ENCODE measurements at places on chromosomes 7 and 10. TPM values are rescaled to one million over a fixed set of nuclear protein-coding genes. Genes with fewer than 3 reads are reported as not detected.
A peak's percentile ranks its signal among the peaks of the same experiment; 100 is the strongest.

Gene CALD1
- 1,700 TPM for total RNA-seq

Gene CYP2C8
- total RNA-seq: 0.78 TPM

Gene COPS6
- 79.7 TPM for total RNA-seq

Gene SLIT1
- 0.42 TPM for total RNA-seq

Gene ATRNL1
- 41.0 TPM for total RNA-seq

Gene KEL
- 1.4 TPM for total RNA-seq

Gene RBM20
- 11.2 TPM for total RNA-seq

Gene TUBAL3
- not detected for total RNA-seq

Gene MEOX2
- 14.4 TPM for total RNA-seq

Gene OPALIN
- total RNA-seq: not detected

Gene LYZL1
- not detected for total RNA-seq

Gene MYPN
- total RNA-seq: 0.10 TPM

Gene OR2AE1
- not detected for total RNA-seq

Gene CTAGE4
- total RNA-seq: 4.3 TPM

Gene LIPM
- total RNA-seq: not detected

- no peak for DNase-seq
Observed at GRCh38 chr10:89078724-89079672, 88.4 kb downstream of the FAS start.

- DNase-seq: no peak
Observed at GRCh38 chr10:47255033-47255813, 44.8 kb upstream of the GDF10 start.

DNA sequence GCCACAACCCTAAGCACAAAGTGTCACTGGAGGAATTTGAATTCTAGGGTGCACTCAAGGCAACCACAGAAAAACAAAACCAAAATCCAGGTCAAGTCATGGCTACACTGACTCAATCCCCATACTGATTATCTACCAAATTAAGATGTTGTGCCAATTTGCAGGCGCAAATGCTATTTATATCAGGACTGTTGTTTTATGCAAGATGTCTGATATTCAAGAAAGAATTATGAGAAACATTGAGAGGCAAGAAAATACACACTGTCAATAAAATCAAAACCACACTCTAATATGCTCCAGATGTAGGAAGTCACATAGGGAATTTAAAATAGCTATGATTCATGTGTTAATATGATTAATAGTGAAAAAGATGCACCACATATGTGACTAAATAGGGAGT lies 141.3 kb upstream of the MINDY3 start:
- DNase-seq: no peak

DNA sequence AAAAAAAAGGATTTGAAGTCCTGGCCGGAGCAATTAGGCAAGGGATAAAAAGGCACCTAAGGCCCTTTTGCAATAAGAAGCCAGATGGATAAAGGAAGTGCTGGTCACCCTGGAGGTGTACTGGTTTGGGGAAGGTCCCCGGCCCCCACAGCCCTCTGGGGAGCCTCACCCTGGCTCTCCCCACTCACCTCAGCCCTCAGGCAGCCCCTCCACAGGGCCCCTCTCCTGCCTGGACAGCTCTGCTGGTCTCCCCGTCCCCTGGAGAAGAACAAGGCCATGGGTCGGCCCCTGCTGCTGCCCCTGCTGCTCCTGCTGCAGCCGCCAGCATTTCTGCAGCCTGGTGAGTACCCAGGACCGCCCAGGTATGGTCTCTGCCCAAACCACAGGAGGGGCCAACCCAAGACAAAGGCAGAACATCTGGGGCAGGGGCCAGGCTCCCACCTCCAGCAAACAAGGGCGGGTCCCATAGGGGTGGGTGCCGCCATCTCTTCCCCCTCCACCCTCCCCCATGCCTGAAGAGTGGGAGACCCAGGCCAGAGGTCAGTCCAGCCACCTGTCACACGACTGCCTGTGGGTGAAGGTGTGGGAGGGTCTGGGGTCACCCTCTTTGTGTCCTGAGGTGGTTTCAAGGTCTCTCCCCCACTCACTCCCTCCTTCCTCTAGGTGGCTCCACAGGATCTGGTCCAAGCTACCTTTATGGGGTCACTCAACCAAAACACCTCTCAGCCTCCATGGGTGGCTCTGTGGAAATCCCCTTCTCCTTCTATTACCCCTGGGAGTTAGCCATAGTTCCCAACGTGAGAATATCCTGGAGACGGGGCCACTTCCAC lies at the start of gene PILRB:
TSS of gene PILRB (plus strand) at position 91 of the 830 bp plus-strand sequence. CDS start at position 277, 186 bp downstream.
- DNase-seq: peak; percentile 58

DNA sequence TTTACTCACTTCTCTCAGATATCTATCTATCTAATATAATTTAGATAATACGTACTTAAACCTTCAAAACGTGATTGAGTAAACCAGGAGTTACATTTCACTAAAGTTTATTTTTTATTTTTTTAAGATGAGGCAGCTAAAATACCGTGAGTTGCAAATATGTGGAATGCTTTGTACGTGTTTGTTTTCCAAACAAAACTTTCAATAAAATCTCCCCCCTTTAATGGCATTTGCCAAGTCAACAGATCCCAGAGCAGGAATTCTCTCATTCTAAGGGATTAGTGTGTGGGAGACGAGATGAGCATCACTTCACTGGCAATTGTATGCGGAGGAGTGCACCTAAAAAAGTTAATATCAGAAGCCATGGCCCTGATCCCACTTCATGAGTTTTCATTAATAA lies 53.7 kb upstream of the MAGI2 start:
- no peak for DNase-seq

GRCh38 chr7:24866004-24866615 lies 108.8 kb upstream of the GSDME start:
- DNase-seq: no peak

DNA sequence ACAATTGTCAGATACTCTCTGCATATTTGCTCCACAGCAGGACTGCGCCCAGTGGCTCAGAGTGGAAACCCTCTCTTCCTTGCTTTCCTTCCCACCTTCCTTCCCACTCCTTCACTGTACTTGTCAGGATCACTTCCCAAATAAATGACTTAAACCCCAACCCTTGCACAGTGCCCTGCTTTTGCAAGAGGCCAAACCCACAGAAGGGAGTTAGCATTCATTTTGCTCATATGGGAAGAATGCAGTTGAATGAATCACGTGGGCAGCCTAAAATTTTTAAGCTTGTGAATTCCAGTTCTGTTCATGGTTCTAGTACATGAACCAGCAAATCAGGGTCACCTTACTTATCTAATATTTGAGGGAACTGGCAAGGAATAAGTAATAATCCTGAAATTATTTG lies 47.7 kb upstream of the SFMBT2 start:
- DNase-seq: no peak

DNA sequence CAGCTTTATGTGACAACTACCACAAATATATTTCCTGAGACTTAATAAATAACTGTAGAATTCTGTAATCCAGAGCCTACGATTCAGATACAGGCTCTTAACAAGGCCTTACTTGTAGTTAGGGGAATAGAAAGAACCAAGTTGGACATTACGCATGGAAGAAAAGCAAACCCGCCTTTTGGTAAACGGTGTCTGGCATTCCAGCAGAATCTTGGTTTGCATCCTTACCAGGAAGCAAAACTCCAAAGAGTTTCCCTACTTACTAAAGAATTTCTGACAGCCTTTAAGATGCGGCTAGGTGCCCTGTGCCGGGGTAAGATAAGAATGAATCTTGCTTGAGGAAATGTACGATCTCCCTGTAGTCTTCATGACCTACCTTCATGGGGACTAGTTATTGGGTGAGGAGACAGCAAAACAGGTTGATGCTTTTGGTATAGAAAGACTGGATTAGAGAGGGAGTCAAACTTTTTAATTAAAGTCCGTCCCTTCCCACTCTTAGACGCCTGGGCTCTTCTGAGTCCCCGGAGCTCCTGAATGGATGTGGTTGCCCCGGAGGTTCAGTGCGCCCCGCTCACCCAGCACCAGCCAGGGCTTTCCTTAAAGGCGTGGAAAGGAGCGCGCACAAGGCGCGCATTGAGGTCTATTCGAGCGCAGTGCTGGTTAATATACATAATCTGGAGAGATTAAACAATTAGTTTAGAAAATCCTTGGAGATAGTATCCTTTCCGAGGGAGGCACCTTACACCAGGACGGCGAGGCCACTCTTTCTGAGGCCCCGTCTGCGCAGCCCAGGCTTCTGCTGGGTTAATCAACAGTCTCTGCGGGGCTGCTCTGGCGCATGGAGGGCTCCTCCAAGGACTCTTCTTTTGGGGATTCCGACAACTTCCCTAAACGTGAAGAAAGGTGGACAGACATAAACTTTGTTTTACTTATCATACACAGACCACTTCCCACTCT lies 11.5 kb downstream of the PTF1A start:
- DNase-seq: no peak

- no peak for DNase-seq
Observed at GRCh38 chr10:36451391-36451970, 673.9 kb upstream of the ANKRD30A start.

GRCh38 chr7:23450518-23450917 lies 19.8 kb downstream of the IGF2BP3 start:
- no peak for DNase-seq

DNA sequence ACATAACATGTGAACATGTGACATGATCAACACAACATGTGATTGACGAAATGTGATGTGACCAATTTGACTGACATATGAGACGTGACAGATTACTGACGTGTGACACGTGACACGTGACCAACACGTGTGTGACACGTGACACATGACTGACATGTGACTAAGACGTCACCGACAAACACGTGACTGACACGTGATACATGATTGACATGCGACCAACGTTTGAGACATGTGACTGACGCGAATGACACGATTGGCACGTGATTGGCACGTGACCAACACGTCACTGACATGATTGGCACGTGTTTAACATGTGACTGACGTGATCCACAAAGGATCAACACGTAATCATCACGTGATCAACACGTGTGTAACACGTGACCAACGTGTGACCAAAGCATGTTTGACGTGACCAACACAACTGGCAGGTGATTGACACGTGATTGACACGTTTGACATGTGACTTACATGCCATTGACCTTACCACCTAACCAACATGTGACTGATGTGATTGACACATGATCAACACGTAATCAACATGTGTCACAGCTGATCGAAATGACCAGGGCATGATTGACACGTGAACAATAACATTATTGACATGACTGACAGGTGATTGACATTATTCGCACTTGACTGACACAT lies 23.7 kb downstream of the CRPPA start:
- DNase-seq: no peak

- DNase-seq: no peak
Observed at GRCh38 chr7:55570939-55571338, 1.4 kb downstream of the VOPP1 start.

GRCh38 chr7:31000161-31000693 lies 36.5 kb downstream of the GHRHR start:
- DNase-seq: peak; percentile 37

GRCh38 chr10:18290651-18291313 lies 150.6 kb downstream of the CACNB2 start:
- DNase-seq: no peak

GRCh38 chr7:35894721-35895120 lies 93.9 kb downstream of the SEPTIN7 start:
- DNase-seq: no peak

- no peak for DNase-seq
Observed at GRCh38 chr10:68602434-68602833, 42.3 kb downstream of the TET1 start.

GRCh38 chr10:99993701-99994689 lies 15.8 kb downstream of the DNMBP start:
- DNase-seq: no peak

DNA sequence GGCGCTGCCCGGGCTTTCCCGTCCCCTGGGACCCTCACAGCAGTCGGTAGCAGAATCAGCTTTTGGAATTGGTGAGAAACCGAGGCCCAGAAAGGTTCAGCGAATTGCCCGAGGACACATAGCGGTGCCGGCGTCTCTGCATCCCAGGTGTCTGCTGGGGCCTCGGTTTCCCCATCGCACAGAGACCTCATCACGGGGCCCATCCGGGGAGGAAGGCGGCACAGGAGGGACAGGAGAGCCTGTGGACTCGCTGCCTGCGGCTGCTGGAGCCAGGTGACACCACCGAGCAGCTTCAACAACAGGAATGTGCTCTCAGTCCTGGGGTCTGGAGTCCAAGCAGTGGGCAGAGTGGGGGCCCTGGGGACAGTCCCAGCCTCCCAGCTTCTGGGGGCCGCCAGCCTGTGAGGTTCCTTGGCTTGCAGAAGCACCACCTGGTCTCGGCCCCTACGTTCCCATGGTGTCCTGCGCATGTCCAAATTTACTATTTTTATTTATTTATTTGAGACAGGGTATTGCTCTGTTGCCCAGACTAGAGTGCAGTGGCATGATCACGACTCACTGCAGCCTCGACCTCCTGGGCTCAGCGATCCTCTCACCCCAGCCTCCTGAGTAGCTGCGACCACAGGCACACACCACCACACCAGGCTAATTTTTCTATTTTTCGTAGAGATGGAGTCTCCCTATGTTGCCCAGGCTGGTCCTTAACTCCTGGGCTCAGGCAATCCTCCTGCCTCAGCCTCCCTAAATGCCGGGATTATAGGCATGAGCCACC lies 539 bp upstream of the COX19 start:
- no peak for DNase-seq

DNA sequence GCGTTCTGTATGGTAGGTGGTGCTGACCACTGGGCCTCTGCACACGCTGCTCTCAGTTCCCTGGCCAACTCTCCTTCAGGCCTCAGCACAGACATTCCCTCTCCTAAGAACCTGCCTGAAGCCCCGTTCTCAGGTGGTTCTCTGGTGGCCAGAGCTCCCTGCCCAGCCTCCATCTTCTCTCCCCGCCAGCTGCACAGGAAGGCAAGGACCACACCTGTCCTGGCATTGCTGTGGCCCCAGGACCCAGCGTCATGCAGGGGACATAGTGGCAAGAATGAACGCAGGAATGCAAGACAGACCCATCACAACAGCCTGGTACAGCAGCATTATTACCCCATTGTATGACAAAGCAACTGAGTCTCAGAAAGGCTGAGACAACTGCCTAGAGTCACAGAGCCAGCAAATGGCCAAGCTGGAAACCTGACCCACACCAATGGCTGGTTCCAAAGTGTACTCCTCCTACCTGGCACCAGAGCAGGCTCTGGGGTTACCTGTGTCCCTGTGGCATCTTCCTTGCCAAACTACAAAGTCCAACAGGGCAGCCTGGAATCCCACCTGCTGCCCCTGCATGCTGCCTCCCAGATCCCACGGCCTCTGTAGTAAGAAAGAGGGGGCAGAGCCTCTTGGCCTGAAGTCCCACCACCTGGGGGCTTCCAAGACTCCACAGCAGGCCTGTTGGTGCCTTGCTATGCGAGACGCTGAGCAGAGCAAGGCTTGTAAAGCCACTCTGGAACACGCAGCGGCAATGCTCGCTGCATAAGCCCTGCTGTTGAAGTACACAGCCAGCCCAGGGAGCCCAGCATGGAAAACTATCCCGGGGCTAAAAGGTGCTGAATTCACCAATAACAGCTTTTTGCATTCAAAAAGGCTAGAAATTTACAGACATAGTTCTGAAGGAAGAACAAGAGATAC lies 73.3 kb downstream of the CHST15 start:
- no peak for DNase-seq

DNA sequence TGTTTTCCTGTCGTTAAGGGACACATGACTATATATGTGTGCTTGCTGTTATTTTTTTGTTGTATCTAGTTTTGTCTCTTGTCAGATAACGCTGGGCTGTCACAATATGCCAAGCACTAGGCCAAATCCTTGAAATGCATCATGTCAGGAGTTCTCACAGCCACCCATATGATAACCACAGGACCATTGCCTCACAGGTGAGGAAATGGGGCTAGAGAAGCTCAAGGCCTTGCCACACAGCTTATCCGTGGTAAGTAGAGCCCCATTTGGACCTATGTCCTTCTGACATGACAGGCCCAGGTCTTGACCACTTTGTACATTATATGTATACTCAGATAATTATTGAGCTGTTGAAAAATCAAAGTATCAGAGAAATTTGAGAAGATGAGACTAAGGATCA lies 42.0 kb upstream of the TARP start:
- no peak for DNase-seq
